Dermis blood vessel endothelial cell (primary cell): ENCODE measurements at places on chromosomes 2 and 18. TPM values are rescaled to one million over a fixed set of nuclear protein-coding genes. Genes with fewer than 3 reads are reported as not detected.

The GPR55 gene
- not detected in 2 replicates for total RNA-seq

The LOXHD1 gene
- total RNA-seq = under 0.01 and 0.05 TPM in 2 replicates

The LYPD6B gene
- not detected in 2 replicates for total RNA-seq

The HOXD12 gene
- not detected in 2 replicates for total RNA-seq

The ADGRF3 gene
- 0.84 TPM in 1 of 2 replicates, not detected in the other for total RNA-seq

The FAM136A gene
- 19.2 and 40.9 TPM in 2 replicates for total RNA-seq

The GAD1 gene
- 0.47 TPM in 1 of 2 replicates, not detected in the other for total RNA-seq
